Naive thymus-derived CD4-positive, alpha-beta T cell (primary cell): ENCODE measurements at places on chromosomes 2 and 18.

DNA sequence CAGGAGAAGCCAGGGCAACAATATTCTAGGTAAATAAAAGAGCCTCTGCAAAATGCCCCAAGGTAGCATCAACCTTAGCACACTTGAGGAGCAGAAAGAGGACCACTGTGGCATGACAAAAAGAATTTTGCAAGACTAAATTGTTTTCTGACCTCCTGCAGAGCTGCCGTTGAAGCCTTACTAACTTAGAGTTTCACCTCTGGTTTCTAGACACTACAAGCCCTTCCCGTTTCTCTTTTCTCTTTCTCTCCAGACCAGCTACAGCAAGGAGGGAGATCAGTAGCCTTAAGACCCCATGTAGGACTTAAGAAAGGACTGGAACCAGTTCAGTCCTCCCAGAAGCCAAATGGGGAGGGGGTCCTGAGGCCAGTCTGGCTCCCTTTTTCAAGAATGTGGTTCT is 73.3 kb upstream of the SP3 start:
- H3K27me3 ChIP-seq: no peaks in the 10 kb centered on the region
- no peak overlapping the region for H3K27ac ChIP-seq
- no peaks in the 10 kb centered on the region for H3K4me1 ChIP-seq
- H3K4me3 ChIP-seq: no peak overlapping the region
- no peak for DNase-seq

DNA sequence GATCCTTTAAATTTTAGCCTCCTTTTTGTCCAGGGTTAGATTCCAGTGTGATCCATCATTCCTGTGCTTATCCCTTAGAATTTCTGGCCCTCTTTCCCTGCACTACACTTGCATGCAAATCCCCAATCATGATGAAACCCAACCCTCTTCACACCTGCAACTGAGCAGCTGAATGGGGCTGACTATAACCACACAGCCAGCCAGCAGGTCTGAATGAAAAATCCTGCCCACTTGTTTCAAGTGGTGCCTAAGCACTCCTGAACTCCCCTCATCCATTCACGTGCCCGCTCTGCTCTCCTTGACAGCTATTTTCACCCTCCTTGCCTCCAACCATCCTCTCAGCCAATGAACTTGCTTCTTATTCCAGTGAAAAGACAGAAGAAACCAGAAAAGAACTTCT is 80.5 kb upstream of the AFF3 start:
- no peaks in the 10 kb centered on the region for H3K27me3 ChIP-seq
- H3K4me3 ChIP-seq: no peak overlapping the region
- no peaks in the 10 kb centered on the region for H3K4me1 ChIP-seq
- DNase-seq: no peak
- H3K36me3 ChIP-seq: no peaks in the 10 kb centered on the region

DNA sequence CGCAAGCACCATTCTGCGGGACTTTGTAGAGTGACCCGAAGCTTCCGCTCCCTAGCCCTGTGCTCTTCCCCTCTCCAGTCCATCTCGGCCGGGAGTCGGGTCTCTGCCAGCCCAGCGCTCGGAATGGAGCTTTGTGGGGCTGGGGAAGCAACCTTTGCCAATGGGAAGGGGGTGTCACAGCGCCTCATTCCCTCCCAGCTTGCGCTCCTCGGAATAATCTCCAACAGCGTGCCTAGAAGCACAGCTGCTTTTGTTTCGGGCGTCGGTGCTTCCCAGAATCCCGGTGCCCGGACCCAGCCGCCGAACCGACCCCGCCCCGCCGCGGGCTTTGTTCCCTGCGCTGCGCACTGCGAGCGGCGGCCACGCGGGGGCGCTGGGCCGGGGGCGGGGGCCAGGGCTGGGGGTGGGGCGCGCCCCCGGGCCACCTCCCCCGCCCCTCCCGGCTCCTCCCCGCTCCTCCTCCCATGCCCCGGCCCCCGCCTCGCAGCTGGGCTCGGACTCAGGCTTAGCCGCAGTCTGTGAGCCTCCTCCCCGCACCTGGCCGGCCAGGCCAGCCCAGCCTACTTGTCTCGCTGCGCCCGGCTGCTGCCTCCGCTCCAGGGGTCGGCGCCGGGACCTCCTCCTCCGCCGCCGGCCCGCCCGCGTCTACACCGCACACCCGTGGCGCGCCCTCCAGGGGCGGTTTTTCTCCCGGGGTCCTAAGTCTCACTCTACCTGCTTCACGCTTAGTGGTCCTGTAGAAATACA is 77.7 kb upstream of the SMAD2 start:
- peak; percentile 16 for DNase-seq
- H3K27ac ChIP-seq: no peak overlapping the region
- H3K27me3 ChIP-seq: no peaks in the 10 kb centered on the region
- H3K36me3 ChIP-seq: no peaks in the 10 kb centered on the region

DNA sequence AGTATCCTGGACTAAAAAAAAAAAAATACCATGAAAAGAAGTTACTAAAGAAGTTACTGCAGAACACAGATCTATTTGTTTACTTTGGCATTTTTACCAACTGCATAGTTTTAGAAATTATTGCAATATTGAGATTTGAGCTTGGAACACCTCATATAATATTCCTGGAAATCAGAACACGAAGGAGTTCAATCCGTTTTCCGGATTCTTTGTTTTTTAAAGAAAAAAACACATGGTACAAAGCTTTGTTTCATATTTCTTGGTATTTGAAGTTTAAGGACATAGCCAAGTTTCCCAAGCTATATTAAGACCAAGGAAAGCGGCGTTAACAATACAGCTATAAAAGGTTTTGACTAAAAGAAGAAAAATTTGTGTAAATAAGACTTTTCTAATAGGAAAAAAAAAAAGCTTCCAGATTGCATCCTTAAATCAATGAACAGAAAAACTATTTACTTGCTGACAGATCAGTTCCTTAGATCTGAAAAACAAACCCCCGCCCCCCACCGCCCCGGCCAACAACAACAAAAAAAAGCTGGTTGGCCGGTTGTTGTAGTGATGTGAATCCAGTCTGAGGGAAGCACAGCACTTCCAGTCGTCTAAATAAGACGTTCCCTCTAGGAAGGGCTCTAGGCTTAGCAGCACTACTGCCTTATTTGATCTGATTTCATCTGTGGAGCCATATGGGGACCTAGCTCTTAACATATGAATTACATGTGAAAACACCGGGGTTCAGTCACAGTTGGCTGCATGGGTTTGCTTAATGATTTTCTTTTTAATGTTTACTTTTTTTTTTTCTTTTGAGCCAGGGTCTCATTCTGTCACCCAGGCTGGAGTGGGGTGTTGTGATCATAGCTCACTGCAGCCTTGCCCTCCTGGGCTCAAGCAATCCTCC is 2.5 kb upstream of the RHOB start:
- H3K27me3 ChIP-seq: peaks cover 3% of the 10 kb centered on the region
- DNase-seq: no peak
- no peak overlapping the region for H3K4me3 ChIP-seq
